Putamen (tissue), 1 donor: ENCODE measurements at places on chromosomes 12 and 14.

- DNase-seq, result no peak
Observed at GRCh38 chr12:88955531-88955930, 375.3 kb upstream of the KITLG start.

GRCh38 chr14:22847661-22848341 is 11.4 kb downstream of the MMP14 start:
- DNase-seq, result no peak

GRCh38 chr14:104794631-104794992 is 936 bp downstream of the AKT1 start:
- no peak for DNase-seq

DNA sequence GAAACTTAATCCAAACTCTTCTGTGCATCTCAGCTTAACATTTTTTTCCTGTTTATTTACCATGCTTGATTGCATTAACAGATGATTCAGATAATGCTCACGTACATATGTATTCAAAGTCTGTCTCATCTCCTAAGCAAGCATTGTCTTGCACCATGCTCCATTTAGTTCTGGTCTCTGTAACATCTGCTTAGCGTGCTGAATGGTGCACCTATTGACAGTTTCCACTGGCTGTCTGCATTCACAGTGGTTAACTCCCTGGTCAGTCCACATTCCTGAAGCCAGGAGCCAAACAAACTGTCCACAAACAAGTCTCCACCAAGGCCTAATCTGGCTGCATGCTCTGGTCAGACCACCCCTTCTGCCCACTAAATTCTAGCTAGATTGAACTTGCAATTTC is 83.9 kb downstream of the KNTC1 start:
- no peak for DNase-seq

GRCh38 chr12:69620077-69620476 is 9.4 kb upstream of the LRRC10 start:
- no peak for DNase-seq

- DNase-seq, result no peak
Observed at GRCh38 chr14:69171569-69171968, 18.6 kb upstream of the DCAF5 start.

DNA sequence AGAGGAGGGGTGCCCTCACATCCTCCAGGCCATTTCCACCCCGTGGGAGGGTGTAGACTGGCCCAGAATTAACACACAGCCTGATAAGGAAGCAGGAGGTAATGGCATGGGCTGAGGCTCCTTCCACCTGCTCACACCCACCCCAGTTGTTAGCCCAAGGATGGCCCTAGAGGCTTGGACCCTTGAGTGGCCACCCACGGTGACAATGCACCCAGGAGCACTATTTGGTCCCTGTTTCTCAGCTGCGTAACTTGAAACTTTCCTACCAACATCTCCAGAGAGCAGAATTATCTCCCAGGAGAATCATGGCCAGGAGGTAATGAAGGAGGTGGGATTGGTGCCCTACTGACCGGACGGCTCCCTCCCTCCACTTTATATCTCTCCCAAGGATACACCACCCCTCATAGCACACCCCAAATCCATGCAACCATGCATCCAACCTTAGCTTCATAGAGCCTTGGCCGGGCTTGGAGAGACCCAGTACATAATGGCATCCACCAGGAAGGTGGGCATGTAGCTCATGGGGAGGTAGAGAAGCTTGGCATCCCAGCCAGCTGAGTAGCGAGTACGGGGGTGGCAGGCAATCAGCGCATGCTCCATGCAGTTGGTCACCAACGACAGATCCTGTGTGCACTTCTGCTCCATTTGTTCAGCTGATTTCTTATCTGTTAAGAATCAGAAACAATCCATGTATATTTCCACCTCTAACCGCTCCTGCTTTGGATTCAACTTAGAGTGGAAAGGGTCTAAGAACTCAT is 5.6 kb downstream of the RDH16 start:
- no peak for DNase-seq

GRCh38 chr14:76958980-76959710 is 69.4 kb downstream of the IRF2BPL start:
- DNase-seq, result no peak

- no peak for DNase-seq
Observed at GRCh38 chr14:71716041-71716772, 216.0 kb upstream of the RGS6 start.

GRCh38 chr14:99215277-99215676 is 56.7 kb downstream of the BCL11B start:
- no peak for DNase-seq

DNA sequence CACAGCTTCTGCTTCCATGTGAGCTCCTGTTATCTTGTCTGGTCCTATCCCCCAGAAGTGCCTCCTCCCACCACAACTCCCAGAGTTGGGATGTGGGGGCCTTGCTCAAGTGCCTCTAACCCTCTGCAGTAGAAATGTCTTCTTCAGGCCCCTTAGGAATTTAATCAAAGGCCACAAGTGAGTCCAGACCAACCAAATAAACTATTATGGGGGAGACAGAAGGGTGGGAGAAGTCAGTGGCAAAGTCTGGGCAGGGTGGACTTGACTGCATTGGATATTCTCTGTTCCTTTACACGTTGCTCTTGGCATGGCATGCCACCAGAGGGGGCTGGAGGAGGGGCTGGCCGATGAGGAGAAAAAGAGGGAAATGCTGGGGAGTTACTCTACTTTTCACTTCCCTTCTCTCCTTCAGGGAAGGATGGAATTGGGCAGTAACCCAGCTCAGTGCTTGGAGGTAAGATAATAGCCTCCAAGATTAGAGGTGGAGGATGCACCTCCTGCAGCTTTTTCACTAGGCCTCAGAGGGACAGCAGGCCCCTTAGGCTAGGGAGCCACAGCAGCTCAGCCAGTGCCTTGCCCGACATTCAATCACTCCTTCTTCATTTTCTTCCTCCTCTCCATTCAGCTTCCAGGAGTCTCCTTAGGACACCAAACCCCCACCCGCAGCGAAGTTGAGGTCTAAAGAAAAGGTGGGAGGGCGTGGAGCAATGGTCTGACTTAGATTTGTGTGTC is 1.2 kb upstream of the AP1G2 start:
- peak; percentile 83 for DNase-seq

GRCh38 chr12:53989227-53990113 is 4.5 kb downstream of the HOXC10 start:
- peak; percentile 15 for DNase-seq

DNA sequence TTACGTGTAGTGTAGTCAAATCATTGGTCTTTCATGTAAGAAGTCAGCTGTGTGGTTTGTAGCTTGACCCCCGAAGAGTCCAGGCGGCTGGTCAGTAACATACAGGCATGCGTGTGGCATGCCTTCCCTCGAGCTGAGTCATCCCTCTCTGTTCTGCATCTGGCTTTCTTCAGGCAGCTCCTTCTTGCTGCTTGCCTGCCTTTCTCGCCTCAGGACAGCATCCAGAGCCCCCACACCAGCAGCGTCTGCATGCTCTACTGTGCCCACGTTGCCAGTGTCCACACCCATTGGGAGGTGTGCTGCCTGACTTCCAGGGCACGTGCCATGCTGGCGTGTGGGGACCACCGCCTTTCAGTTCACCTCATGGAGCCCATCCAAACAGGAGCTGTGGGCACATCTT is 96.8 kb downstream of the EP400 start:
- no peak for DNase-seq

DNA sequence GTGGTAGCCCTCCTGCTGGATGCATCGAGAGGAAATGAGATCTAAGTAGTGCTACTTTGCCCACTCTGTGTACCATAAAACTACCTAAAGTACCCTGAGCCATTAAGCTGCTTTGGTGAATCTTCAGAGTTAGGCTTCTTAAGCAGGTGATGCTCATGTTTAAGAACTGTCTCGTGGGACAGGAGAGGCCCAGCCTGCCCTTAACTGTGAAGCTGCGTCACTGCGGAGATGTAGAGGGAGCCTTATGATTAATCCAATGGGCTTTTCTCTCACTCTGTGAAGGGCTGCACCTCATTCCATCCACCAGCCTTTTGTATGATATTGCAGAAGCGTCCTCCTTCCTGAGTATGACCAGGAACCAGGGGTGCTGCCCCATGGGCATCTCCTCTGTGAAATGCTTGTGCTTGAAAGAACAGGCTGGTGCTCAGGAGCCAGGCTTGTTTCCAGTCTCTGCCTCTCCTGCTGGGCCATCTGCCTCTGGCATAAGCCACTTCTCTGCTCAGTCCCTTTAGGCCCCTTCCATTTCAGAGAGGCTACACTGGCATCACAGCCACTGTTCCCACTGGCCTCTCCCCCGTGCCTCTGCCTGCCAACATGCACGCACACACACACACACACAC is 6.8 kb upstream of the CCDC177 start:
- no peak for DNase-seq

GRCh38 chr14:97274626-97275025 is 477.4 kb downstream of the VRK1 start:
- DNase-seq, result no peak

DNA sequence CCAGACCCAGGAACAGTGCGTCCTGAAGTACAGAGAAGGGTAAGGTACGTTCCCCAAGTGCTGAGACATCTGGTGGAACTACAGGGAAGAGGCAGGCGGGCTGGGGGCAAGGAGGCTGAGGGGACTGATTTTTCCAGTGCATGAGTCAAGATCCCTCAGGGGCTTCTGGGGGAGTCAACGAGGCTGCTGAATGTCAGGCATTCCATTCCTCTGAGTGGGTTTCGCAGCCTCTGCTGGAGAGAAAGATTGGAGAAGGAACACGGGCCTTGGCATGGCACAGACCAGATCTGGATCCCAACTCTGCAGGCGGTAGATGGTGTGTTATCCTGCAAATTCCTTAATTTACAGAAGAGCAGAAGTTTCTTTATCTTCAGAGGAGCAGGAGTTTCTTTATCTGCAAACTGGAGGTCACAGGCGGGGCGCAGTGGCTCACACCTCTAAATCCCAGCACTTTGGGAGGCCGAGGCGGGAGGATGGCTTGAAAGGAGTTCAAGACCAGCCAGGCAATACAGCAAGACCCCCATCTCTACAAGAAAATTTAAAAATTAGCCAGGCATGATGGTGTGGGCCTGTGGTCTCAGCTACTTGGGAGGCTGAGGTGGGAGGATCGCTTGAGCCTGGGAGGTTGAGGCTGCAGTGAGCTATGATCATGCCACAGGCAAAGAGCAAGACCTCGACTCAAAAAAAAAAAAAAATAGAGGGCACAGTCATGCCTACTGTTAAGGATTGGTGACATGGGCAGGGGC is 132.6 kb upstream of the MAP1LC3B2 start:
- no peak for DNase-seq

GRCh38 chr12:13173012-13173932 is 23.3 kb upstream of the EMP1 start:
- no peak for DNase-seq

- DNase-seq, result no peak
Observed at GRCh38 chr12:100138048-100138802, 4.4 kb downstream of the BLTP3B start.

DNA sequence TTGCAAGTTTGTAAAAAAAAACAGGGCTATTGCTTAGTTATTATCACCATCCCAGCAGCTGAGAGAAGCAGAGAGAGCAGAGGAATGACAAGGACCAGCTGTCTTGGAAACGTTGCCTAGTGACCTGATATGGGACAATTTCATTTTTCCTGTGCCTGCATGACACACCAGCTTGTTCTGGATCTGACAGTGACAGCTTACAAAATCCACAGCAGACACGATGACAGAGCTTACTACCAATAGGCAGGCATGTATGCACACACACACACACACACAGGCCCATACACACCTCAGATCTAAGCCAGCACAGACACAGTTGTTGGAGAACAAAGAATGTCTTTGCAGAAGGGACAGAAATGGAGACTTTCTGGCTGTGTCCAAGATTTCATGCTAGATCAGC is 25.4 kb downstream of the HSPB8 start:
- no peak for DNase-seq

- DNase-seq, result no peak
Observed at GRCh38 chr12:21642707-21643389, 14.8 kb downstream of the LDHB start.

GRCh38 chr14:102875652-102876051 is 46.8 kb upstream of the AMN start:
- no peak for DNase-seq

DNA sequence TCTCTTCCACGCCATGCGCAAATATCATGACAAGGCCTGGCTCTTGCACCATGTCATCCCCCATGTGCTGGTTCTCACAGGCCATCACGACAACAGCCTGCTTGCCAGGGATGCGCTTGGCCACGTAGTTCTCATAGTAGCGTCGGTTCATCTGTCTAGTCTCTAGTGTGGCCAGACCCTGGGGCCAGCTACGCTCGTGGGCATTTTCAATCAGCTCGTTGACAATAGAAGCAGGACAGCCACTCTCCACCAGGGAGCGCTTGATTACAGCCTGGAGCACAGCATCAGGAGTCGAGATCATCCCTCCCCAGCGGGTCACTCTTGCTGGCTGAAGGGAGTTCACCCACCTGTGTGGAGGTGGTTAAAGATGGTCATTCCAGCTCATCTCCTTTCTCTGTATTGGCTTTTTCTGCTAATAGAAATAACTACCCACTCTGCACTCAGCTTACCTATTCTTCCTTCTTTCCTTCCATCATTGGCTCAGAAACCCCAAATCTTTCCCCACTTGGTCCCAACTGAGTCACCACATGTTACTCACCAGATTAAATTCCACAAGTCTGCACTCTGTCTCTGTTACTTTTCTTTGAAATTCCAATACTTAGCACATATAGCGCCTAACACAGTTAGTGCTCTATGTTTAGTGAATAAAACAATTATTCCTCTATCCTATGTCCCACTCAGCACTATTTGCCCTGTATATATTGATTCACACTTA is 15.1 kb downstream of the RNF41 start:
- no peak for DNase-seq

DNA sequence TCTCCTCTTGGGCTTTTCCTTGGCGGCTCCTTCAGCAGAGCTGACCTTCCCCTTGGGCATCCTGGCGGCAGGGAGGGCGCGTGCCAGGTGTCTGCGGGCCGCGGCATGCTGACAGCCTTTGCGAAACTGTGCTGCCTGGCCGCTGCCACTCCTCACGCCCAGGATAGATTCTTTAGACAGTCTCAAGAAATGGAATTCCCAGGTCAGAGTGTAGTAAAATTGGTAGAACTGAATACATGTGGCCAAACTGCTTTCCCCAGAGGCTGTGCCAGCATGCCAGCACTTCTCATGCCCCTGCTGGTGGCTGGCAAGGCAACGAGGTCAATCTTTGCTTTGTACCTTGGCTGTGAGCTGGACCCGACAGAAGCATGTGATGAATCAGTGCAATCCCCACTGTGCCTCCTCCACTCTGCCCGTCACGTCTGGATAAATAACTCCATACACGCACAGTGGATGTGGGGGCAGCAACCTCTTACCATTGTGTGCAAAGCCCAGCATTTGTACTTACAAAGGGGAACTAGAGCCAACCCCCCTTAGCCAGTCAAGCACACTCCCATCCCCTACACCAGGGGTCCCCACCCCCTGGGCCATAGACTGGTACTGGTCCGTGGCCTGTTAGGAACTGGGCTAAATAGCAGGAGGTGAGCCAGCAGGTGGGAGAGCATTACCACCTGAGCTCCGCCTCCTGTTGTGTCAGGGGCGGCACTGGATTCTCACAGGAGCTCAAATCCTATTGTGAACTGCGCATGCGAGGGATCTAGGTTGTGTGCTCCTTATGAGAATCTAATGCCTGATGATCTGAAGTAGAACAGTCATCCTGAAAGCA is 90.9 kb downstream of the ACTN1 start:
- no peak for DNase-seq
